ENCODE measurements at places on chromosomes 1 and 21.

DNA sequence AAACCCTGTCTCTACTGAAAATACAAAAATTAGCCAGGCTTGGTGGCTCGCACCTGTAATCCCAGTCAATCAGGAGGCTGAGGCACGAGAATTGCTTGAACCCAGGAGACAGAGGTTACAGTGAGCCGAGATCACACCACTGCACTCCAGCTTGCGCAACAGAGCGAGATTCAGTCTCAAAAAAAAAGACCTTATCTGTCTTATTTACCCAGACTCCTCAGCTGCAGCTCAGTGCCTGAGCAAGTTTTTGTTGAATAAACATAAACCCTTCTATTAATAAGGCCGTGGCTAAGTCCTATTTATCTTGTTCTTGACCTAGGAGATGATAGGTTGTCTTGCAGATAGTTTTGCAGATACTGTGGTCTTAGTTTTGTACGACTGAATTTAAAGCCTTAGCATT, 136.4 kb upstream of the TMEM51 start:
- DNase-seq = no peak

GRCh38 chr1:10541286-10541685, 66.5 kb downstream of the PEX14 start:
- DNase-seq = no peak

GRCh38 chr1:12132078-12132477, 34.7 kb upstream of the TNFRSF1B start:
- DNase-seq = no peak

GRCh38 chr1:18458133-18459092, 22.3 kb upstream of the KLHDC7A start:
- no peak for DNase-seq

GRCh38 chr1:230977761-230978490, 735 bp downstream of the TTC13 start:
- no peak for DNase-seq

DNA sequence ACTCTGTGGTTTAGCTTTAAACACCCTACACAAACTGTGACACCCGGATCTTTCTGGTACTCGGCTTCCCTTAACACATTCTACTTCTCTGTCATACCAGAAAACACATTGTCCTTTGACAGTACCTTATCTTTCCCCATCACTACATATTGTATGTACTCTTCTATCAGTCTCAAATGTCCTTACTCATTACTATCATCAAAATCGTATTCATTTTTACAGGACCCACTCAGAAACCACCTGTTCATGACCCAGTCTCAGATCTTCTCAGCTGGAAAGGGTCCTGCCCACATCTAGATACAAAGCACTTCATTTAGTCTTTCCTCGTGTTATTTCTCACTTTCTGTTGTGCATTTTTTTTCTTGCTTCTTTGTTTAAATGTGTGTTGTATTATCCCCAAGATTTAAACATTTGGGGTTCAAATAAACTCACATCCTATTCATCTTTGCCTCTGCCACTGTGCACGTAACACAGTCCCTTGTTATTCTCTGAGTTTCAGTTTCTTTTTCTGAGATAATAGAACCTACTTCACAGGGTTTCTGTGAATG, 27.7 kb downstream of the CD34 start:
- DNase-seq = no peak

- DNase-seq = no peak
Observed at GRCh38 chr1:64179588-64179987, 23.8 kb upstream of the UBE2U start.

- no peak for DNase-seq
Observed at GRCh38 chr1:233359431-233359830, 31.9 kb downstream of the MAP3K21 start.

DNA sequence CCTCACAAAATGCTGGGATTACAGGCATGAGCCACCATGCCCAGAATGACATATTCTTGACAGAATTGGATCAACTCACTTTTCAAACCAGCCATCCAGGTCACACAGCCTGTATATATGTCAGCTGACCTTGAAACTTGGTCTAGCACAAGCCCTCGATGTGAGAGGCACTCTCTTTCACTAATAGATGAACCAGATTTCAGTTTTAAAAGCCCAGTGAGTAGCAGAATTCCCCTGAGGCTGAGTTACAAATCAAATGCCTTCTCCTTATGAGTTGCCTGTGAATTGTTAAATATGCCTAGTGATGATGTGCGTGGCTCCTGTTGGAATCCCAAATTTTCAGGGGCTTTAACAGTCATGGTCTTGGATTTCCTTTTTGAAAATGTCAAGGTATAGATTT, 88.7 kb downstream of the CD247 start:
- DNase-seq = no peak

DNA sequence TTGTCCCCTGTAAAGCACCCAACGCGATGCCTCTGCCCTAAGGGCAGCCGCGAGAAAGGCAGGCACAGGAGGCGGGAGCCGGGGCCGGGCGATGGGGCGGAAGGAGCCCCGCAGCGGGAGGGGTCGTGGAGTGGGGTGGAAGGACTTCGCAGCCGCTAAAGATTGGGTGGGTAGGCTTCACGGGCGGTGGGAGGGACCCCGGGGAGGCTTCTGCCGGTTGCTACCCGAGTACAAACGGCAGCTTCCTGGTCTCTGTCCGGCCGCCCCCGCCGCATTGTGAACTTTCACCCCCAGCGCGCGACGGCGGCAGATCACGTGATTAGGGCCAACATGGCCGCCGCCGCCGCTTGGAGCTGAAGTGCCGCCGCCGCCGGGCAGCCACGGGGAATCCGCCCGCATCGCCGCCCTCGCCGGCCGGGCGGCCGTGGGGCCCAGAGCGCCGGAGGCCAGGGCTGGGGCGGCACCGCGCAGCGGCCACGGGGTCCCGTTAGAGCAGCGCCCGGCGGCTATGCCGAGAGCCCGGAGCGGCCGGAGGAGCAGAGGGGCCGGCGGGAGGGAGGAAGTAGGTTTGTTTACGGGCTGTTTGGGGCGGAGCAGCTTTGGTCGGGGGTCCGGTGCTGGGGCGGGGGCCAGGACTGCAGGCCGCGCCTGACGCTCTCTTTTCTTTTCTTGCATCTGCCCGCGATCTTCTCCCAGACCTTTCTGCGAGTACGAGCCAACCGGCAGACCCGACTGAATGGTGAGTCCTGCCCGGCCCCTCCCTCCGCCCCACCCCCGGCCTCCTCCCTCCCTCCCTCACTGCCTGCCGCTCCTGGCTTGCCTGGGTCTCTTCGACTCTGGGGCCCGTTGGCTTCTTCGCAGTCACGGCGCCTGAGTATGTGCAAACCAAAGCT, 42.4 kb downstream of the TMEM53 start:
- peak; percentile 84 for DNase-seq

- peak; percentile 50 for DNase-seq
Observed at GRCh38 chr1:119968068-119968492, 71.8 kb upstream of the ADAM30 start.

- no peak for DNase-seq
Observed at GRCh38 chr1:64228167-64228957, 24.9 kb downstream of the UBE2U start.

DNA sequence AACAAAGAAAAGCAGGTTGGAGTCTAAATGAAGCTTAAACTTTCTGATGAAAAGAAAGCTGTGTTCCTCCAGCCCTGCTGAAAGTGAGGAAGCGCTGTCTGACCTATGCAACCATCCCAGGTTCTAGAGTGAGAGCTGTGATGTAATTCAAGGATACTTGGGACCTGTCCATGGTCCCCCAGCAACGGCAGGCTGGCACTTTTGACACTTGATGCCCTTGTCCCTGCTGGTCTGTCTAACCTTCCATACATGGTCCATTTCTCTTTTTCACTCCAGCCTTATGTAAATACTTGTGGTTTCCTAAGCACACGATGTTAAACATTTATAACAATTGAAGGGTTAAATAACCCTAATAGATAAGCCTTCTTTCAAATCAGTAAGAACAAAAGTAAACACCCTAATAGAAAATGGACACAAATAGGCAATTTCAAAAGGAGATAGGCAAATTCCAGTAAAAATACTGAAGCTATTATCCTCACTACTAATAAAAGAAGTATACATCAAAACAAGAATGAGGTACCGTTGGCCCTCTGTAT, 17.7 kb upstream of the KDM4A start:
- DNase-seq = no peak

DNA sequence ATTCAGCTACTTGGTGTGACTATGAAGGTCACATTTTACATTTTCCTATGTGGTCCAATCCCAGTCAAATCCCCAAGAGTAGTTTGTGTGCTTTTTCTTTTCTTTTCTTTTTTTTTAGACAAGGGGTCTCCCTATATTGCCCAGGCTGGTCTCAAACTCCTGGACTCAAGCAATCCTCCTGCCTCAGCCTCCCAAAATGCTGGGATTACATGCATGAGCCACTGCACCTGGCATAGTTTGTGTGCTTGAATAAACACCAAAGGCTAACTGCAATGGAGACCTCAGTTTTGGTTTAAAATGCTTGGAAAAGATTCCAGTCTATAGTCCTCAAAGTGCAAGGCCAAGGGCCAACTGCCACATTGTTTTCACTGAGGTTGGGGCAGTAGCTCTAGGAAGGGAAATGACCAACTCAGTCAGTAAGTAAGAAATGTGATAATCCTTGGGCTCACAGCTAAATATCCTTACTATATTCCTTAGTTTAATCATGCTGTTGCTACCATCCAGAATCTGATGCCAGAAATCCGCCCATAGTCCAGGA, 38.6 kb downstream of the EIF2B3 start:
- DNase-seq = no peak

GRCh38 chr21:37916310-37917051, at the start of gene KCNJ6:
KCNJ6 (minus strand) TSS chr21:37916457; CDS start chr21:37840682, 75,775 bp downstream.
- no peak for DNase-seq

DNA sequence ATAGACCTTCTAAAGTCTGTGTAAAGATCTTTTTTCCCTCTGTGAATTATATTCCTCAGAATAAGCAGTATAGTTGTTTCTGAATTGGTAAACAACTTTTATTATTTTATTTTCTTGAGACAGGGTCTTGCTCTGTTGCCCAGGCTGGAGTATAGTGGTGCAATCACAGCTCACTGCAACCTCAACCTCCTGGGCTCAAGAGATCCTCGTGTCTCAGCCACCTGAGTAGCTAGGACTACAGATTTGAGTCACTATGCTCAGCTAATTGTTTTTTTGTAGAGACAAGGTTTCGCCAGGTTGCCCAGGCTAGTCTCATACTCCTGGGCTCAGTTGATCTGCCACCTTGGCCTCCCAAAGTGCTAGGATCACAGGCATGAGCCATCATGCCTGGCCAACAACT, 26.6 kb upstream of the HMGN1 start:
- no peak for DNase-seq

DNA sequence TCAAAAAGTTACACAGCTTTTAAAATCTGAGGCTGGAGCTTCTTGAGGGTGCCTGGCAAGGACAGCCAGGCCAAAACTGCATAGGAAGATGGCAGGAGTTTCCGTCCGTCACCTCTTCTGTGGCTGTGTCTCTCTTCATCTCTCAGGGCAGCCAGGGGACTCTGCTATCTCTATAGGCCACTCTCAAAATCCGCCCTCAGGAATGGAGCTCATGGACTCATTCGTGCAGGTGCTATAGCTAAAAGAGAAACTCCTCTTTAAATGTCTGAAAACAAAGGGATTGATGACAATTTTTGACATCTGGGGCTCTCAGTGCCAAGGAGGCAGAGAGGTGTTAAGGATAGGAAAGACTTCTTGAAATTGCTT, 27.2 kb downstream of the OVAAL start:
- no peak for DNase-seq

DNA sequence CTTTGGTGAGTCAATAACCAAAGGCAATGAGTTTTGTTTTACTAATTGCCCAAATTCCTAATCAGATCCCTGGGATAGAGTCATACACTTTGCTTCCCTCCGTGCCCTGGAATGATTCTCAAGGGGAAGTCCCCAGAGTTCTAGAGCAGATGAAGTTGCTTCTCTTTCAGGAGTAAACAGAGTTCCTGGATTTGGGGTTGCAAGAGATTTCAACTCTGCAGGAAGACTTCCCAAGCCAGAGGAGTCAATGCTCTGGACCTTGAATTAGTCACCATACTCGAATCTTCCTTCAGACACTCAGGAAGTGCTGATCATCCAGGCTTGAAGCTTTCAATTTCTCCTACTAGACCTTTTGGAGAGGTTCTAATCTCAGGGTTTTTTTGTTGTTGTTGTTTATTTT, 39.6 kb downstream of the FCER1A start:
- no peak for DNase-seq

DNA sequence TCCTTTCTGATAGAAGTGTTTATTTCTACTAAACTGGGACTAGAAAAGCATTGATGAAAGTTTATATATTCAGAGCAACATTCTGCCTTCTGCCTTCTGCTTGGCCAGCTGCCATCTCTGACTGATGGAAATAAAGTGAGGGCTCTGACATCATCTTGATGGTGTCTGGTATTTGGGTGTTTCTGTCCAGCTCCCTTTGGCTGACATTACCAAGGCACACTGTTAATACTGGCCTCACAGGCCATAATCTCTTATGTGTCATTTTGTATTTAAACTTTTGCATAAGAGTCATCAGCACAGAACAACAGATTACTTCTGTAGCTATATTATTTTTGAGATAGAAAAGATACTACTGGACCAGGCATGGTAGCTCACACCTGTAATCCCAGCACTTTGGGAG, 216.9 kb downstream of the RYR2 start:
- no peak for DNase-seq

DNA sequence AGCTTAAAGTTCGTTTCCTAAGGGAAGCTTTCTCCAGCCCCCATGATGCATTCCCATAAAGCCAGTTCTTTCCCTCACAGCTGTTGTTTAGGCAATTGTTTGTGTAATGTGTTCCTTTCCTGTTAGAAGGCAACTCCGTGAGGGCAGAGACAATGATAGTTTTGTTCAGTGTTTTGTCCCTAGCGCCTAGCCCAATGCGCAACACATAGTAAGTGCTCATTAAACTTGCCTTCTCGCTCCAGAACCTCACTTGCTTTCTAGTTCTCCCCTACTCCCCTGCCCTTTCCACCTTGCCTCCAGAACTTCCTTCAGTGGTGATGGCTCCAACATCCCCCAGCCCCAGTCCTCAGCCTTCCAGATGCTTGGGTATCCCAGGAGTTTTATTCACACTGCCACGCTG, 115.4 kb downstream of the TMEM53 start:
- no peak for DNase-seq

GRCh38 chr1:153746174-153746573, 18.3 kb downstream of the INTS3 start:
- DNase-seq = no peak

DNA sequence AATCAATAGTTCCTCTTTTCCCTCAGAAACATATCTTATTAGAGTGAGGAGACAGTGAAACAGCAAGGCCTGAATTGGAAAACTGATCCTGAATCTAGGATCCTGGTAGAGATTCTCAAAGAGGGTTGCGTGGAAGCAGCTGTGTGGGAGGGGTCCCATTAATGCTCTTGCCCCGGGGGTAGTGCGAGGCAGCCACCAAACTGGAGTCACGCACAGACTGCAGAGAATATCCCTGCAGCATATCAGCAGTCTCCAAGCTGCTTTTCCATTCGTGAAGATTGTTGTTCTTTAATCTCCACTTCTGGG, 150.1 kb downstream of the DISC1 start:
- no peak for DNase-seq

GRCh38 chr1:92480813-92481598, 5.7 kb downstream of the GFI1 start:
- DNase-seq = no peak

DNA sequence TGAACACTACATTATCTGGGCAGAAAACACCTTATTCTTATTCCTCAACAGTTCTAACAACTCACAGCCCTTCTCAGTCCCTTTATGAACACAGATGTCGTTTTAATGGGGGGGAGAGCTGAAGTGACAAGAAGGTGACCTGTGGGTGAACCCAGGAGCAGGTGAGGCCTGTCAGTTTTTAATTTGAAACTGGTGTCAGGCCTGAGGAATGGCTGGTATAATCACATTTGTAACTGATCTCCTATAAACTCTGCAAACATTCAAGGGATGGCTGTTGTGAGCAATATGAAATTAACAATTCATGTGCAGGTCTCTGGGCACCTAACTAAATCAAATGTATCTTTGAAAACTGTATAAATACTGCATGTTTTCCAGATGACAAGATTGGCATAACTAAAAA, 362.1 kb upstream of the NR5A2 start:
- no peak for DNase-seq
